ENCODE measurements at places on chromosomes 11 and 22. TPM values are rescaled to one million over a fixed set of nuclear protein-coding genes. Genes with fewer than 3 reads are reported as not detected.

- peak; percentile 70 for DNase-seq
Measured at GRCh38 chr11:124586238-124586860, 16.6 kb downstream of the OR8A1 start.

GRCh38 chr11:25441421-25441820 is 890.5 kb upstream of the ANO3 start:
- DNase-seq: no peak

- peak; percentile 97 for DNase-seq
Measured at GRCh38 chr11:20221566-20221965, 61.3 kb upstream of the DBX1 start.

DNA sequence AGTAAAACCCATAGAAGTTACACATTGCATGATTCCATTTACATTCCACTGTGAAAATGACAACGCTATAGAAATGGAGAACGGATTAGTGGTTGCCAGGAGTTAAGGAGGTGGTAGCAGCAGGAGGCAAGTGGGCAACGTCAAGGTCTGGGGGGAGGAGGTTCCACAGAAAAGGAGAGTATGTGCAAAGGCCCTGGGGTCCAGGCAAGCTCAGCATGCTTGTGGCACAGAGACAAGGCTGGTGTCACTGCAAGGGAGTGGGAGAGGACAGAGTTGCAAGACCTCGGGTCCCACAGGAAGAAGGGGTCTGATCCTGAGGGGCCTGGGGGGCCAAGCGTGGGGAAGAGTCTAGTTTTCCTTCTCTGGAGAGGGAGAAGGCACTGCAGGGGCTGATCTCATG is 240.8 kb downstream of the MN1 start:
- no peak for DNase-seq

- DNase-seq: no peak
Measured at GRCh38 chr22:49749227-49749626, 78.4 kb downstream of the BRD1 start.

- DNase-seq: no peak
Measured at GRCh38 chr22:38467438-38467903, 425 bp upstream of the KDELR3 start.

- DNase-seq: no peak
Measured at GRCh38 chr22:49201046-49201970, 626.4 kb downstream of the BRD1 start.

- peak; percentile 74 for DNase-seq
Measured at GRCh38 chr11:82775736-82776346, 42.2 kb upstream of the FAM181B start.

OR56A1 gene
- not detected for total RNA-seq
